ENCODE measurements at places on chromosomes 7 and 10.

GRCh38 chr7:71716690-71717089 is 584.7 kb downstream of the GALNT17 start:
- no peak for DNase-seq

DNA sequence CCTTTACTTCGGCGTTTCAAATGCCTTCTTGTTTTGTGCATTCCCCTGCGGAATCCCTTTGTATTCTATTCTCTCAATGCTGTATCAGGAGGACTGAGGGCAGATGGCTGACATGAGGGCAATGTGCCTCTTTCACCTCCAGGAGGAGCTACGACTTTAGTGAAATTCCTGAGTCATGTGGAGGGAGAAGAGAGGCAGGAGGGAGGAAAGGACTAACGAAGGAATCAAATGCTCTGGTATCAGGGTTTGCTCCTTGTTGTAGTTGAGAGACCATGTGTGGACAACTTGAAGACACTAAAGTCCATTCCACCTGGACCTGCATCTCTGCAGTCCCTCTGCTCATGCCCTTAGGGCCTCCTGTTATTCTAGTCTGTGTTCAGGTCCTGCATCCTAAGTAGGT is 40.2 kb upstream of the PRSS58 start:
- no peak for DNase-seq

DNA sequence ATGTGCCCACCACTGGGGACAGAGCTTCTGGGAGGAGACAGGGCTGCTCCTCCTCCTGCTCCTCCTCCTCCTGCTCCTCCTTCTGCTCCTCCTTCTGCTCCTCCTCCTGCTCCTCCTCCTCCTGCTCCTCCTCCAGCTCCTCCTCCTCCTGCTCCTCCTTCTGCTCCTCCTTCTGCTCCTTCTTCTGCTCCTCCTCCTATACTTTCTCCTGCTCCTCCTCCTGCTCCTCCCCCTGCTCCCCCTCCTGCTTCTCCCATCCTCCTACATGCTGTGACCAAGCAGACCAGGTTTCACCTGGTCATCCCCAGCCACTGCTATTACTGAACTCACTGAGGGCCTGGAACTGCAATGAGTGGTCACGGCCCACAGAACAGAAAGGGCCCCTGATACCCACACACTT is 154.0 kb upstream of the PPP2R2D start:
- no peak for DNase-seq

DNA sequence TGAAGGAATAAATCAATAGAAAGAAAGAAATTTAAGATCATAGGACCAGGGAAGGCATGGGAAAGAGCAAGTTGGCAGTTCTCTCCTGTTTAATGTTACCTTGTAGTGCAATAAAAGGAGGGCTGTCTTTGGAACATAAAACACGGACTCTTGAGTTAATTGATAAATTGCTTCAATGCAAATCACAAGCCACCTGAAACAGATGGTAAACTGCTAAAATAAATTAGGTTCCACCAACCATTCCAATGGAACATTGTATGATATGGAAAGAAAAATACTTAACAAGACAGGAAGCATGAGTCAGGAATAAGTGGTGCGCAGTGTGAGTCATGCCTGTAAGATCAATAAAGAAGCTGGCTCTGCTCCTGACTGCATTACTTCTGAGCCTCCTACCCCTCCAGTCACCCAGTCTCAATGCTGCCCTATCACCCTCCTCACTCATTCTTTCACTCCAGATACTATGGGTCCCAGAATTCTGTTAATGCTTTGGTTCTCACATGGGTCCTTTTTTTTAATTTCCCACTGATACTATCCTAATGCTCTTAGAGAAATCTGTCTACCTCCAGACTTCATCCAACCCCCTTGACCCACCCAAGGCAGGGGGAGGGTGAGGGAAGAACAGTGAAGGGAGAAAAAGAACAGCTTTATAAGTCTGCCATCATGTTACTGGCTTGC is 78.9 kb downstream of the LRRC17 start:
- no peak for DNase-seq

GRCh38 chr7:68977385-68978055 is 620.8 kb upstream of the AUTS2 start:
- DNase-seq: peak; percentile 14

DNA sequence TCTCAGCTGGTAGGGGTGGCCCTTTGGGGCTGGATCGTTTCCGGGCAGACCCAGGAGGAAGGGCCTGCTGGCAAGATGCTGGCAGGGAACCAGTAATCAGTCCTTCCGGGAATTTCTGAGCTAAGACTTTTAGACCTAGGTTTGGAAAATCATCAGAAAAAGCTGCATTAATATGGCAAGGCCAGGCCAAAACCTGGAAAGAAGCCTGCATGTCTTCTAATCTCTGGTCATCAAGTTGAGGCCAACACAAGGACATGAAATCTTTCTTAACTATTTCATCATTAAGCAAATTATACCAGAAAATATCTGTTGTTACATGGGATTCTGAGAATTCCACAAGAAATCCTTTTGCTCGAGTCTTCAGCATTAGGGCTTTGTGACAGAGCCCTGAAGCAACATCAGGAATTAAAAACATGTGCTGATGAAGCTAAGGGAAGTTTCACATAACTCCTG is 19.9 kb downstream of the CPA1 start:
- DNase-seq: no peak

DNA sequence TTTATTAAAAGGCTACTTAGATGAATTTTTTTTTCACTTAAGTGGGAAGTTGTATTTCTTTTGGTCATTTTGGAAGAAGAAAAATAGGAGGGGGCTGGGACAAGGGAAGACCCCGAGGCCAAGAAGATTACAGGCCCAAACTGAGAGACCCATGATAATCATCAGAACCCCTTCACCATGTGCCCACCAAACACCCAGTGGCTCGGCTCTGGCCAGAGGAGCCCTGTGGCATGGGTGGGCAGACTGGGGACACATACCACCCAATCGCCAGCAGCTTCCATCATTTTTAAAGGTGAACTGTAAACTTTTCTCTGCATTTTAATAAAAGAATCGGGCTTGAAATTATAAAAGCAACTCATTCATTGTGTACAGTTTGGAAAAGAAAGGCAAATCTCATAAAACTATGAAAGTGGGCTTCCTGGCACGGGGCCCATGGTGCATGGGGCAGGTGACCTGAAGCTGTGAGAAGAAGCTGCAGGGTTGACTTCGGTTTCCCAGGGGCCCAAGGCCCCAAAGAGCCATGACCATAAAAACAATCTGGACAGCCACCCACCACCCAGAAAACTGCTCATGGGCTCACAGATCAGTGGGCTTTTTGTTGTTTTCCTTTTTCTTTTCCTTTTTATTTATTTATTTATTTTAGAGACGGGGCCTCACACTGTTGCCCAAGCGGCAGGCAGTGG is 29.4 kb upstream of the RET start:
- no peak for DNase-seq

DNA sequence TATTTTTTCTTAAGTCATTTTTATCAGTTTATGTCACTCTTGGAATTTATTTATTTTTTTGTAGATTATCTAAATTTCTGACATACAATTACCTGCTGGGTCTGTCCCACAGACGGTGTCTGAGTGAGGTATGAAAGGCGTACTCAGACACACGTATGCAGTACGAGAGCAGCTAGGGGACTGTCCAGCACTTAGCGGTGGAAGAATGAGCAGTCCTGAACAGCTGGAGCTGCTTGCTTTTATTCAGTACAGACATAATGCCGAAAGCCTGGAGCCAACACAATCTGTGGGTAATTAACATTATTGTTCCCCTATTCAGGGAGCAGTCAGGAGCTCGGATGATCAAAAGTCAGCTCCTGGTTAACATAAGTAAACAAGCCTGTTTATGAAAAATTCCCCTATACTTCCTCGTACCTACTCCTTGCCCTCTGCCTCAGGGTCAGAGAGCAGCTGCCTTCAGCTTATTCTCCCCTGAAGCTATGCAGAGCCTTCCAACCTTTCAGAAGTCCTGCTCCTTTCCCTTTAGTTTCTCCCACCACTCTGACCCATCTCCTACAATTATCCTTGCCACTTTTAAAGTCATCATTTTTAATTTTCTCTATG is 488.0 kb upstream of the POM121L12 start:
- no peak for DNase-seq

GRCh38 chr10:605632-606325 is 83.7 kb downstream of the DIP2C start:
- DNase-seq: no peak

DNA sequence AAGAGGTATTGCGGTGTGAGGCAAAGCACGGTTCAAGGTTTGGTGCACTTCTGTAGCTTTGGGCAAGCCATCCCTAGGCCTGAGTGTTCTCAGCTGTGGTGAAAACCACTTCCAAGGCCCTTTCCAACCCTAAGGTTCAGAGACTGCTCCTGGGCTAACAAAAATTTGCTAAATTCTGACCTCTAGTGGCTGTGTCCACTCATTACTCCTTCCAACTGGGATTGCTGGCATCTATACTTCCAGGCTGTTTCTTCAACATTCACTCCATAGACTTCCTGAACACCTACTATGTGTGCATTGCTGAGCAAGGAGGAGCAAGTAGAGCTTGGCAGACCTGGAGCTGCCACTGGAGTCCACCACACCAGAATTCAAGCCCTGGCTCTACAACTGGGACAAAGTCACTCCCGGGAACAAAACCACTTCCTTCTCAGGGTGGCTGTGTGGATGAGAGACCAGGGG is 29.3 kb upstream of the SH3PXD2A start:
- peak; percentile 68 for DNase-seq

DNA sequence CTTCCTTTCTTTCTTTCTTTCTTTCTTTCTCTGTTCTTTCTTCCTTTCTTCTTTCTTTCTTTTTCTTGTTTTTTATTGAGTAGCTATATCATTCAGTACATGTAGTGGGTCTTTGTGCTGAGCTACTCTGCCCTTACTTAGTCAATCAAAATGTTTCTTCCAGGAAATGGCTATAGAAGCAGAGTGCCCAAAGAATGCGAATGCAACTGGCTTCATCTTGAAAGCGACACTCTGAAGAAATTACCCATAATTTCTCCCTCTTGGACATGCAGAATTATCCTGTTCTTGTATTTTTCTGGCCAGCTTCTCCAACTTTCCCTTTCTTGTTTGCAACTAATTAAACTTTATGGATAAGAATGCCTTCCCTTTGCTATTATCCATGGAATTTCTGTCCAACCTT is 441.5 kb downstream of the MAGI2 start:
- DNase-seq: no peak

Data from retina (tissue), 1 donor.